Caco-2 (cell line): ENCODE measurements at places on chromosomes 7 and 10. TPM values are rescaled to one million over a fixed set of nuclear protein-coding genes. Genes with fewer than 3 reads are reported as not detected.

The SORCS3 gene
- 0.18 and 0.23 TPM in 2 replicates for total RNA-seq

DNA sequence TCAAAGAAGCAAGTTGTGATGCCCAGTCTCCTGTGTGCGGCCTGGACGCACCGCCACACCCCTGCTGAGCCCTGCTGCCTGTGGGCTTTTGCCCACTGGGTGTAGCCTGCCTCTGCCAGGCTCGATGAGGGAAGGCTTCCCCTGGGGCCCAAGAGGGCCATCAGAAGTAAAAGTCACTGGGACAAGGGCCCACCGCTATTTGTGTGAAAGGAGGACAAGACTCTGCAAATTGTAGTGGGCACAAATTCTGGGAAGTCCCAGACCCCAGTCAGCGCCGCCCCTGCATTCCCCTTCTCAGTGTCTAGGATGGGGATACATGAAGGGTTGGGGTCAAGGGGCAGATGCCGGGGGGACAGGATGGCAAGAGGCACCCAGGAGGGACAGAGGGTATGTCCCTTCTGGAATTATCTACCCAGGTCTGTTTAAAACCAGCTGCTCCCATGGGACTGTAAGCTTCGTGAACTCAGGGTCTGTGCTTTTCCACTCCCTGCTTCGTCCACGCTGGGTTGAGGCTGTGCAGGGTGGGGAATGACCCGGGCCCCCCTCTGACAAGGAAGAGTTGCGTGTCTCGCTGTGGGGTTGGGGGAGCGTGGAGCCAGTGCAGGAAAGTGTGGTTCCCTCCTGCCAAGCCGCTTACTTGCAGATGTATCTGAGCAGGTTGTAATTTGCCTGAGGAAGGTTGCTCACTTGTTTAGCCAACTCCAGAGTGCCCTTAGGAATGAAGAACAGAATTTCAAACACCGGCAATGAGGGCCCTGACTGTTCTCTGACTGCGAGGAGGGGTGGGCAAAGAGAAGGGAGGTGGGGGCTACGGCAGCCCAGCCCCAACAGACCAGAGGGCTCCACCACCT lies 147.2 kb downstream of the MAPK8 start:
- no peaks in the 10 kb centered on the region for H3K27me3 ChIP-seq
- no peak overlapping the region for H3K4me3 ChIP-seq
- H3K36me3 ChIP-seq = no peaks in the 10 kb centered on the region; the same call in 1 of the 2 replicates
- peak overlapping the region; percentile 92 for H3K27ac ChIP-seq
- H3K4me1 ChIP-seq = peaks cover 47% of the 10 kb centered on the region
- no peak for DNase-seq

- peaks cover 26% of the 10 kb centered on the region for H3K4me1 ChIP-seq
- peak; percentile 98 for DNase-seq
- H3K36me3 ChIP-seq = no peaks in the 10 kb centered on the region
- peak overlapping the region; percentile 84 for H3K4me3 ChIP-seq
- H3K27ac ChIP-seq = peak overlapping the region; percentile 93
Observed at GRCh38 chr7:23474094-23474828, 4.0 kb upstream of the IGF2BP3 start.

The UCMA gene
- not detected in 2 replicates for total RNA-seq

DNA sequence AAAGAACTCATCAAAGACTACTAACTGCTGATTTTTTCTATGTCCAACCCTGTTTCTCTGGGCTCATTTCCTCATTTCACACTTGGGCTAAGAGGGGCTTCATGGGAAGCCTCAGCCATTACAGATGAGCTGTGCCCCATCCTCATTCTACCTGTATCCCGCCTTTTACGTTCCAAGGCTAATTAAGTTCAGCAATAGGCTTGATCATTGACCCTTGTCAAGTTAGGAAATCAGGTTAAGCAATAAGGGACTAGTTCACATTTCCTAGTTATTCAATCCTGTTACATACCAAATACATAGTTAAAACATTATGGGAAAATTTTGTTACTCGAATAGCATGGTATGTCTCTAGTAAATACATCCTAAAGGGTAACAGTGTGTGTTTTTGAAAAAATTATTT lies 29.3 kb upstream of the AGBL3 start:
- peaks cover 5% of the 10 kb centered on the region for H3K36me3 ChIP-seq
- H3K27ac ChIP-seq = no peak overlapping the region
- H3K4me3 ChIP-seq = no peak overlapping the region
- no peaks in the 10 kb centered on the region for H3K4me1 ChIP-seq
- DNase-seq = no peak
- no peaks in the 10 kb centered on the region for H3K27me3 ChIP-seq

DNA sequence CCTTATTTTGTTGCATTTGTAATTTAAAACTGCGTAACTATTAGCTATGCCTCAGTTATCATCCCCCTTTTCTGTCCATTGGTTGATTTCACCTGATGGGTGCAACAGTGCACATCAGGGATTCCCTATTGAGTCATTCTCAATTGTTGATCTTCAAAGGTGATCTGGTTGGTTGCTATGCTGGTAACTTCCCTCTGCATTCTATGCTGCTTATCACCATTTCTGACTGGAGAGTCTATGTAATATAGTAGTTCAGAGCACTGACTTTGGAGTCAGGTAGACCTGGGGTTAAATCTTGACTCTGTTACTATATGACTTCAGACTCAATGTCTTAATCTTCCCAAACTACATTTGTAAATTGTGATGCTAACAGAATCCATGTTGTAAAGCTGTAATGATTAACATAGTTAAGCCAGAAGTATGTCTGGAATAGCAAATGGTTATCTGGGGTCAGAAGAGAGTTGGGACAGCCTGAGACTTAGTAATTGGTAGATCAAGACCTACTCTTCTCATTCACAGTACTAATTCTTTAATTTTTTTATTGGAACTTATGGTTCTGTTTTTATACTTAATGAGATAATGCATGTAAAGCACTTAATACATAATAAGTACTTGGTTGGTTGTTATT lies 38.1 kb downstream of the EXOC6 start:
- peak overlapping the region; percentile 58 for H3K27ac ChIP-seq
- no peaks in the 10 kb centered on the region for H3K27me3 ChIP-seq
- peaks cover 46% of the 10 kb centered on the region for H3K4me1 ChIP-seq
- DNase-seq = peak; percentile 53
- no peaks in the 10 kb centered on the region for H3K36me3 ChIP-seq
- no peak overlapping the region for H3K4me3 ChIP-seq

- H3K4me3 ChIP-seq = no peak overlapping the region
- no peaks in the 10 kb centered on the region for H3K27me3 ChIP-seq
- H3K36me3 ChIP-seq = no peaks in the 10 kb centered on the region
Observed at GRCh38 chr7:155984609-155985405, 172.5 kb upstream of the SHH start.

DNA sequence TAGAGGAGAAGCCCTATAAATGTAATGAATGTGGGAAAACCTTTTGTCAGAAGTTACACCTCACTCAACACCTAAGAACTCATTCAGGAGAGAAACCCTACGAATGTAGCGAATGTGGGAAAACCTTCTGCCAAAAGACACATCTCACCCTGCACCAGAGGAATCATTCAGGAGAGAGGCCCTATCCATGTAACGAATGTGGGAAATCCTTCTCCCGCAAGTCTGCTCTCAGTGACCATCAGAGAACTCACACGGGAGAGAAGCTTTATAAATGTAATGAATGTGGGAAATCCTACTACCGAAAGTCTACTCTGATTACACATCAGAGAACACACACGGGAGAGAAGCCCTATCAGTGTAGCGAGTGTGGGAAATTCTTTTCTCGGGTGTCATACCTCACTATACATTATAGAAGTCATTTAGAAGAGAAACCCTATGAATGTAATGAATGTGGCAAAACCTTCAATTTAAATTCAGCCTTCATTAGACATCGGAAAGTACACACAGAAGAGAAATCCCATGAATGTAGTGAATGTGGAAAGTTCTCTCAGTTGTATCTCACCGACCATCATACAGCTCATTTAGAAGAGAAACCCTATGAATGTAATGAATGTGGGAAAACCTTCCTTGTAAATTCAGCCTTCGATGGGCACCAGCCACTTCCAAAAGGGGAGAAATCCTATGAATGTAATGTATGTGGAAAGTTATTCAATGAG lies 18.9 kb downstream of the RBAK start:
- peaks cover 10% of the 10 kb centered on the region for H3K36me3 ChIP-seq
- H3K27ac ChIP-seq = no peak overlapping the region
- no peak overlapping the region for H3K4me3 ChIP-seq
- DNase-seq = no peak

DNA sequence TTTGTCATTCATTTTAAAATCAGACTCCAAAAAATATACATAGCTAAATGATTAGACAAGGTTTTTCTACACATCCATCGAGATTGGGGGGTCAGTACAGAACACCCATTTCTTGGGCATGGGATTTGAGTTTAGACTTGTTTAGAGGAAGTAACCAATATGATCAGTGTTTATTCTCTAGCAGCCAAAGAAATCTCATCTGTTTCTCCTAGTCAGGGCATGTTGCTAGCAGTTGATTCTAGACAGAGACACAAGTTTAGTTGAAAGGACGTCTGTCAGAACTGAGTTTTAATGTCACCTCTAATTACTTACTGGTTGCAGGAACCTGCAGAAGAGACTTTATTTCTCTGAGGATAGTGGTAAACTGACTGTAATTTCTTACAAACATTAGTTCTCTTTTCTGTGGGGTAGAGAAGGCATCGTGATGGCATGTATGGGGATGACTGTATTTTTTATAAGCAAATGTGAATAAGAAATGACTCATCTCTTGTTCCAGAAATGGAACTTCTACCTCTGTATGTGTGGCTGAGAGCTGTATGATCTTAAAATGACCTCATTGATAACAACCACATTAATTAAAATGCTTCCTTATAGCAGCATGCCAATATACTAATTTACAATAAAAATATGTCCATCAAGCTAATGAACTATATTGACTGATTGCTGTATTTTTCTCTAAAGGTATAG lies 30.6 kb upstream of the RHOBTB1 start:
- H3K36me3 ChIP-seq = no peaks in the 10 kb centered on the region
- H3K4me3 ChIP-seq = no peak overlapping the region
- no peak overlapping the region for H3K27ac ChIP-seq
- no peaks in the 10 kb centered on the region for H3K27me3 ChIP-seq
- DNase-seq = no peak

The AKR1D1 gene
- 2.2 and 2.3 TPM in 2 replicates for total RNA-seq

The CCL24 gene
- total RNA-seq = not detected in 2 replicates

DNA sequence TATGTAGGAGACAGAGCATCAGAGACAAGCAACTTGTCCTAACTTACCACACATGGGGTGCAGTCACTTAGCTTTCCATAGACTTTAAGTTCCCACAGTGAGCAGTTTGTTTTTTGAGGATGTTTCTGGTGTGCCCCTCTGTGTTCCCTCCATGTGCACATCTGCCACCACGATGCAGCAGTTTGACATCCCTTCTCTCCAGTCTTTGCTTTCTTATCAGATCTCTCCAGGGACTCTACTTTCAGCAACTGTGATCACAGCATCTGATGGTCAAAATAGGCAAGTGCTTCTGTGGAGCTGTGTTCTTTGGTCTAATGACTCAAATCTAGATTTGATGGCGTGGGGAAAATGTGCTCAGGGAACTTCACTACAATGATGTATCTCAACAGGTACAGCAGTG lies 96.5 kb upstream of the NAMPT start:
- no peak overlapping the region for H3K4me3 ChIP-seq
- H3K4me1 ChIP-seq = peaks cover 13% of the 10 kb centered on the region
- no peaks in the 10 kb centered on the region for H3K27me3 ChIP-seq

- no peak for DNase-seq
- H3K27ac ChIP-seq = no peak overlapping the region
- H3K4me3 ChIP-seq = no peak overlapping the region
- no peaks in the 10 kb centered on the region for H3K4me1 ChIP-seq
- H3K36me3 ChIP-seq = no peaks in the 10 kb centered on the region
Observed at GRCh38 chr10:25966844-25967243, 32.8 kb downstream of the MYO3A start.

- H3K4me1 ChIP-seq = peaks cover 11% of the 10 kb centered on the region
- no peaks in the 10 kb centered on the region; the same call in 1 of the 2 replicates for H3K36me3 ChIP-seq
Observed at GRCh38 chr10:30455816-30456215, 21.8 kb downstream of the MAP3K8 start.

GRCh38 chr10:76736392-76736791 lies 901.2 kb downstream of the KCNMA1 start:
- H3K27ac ChIP-seq = no peak overlapping the region
- H3K27me3 ChIP-seq = no peaks in the 10 kb centered on the region; the same call in 1 of the 2 replicates
- no peaks in the 10 kb centered on the region for H3K36me3 ChIP-seq
- H3K4me1 ChIP-seq = no peaks in the 10 kb centered on the region
- no peak for DNase-seq

The PCLO gene
- 3.8 and 4.1 TPM in 2 replicates for total RNA-seq

The SORBS1 gene
- 39.3 and 44.1 TPM in 2 replicates for total RNA-seq

GRCh38 chr7:93811198-93811597 lies 79.4 kb downstream of the TFPI2 start:
- H3K36me3 ChIP-seq = no peaks in the 10 kb centered on the region
- no peak overlapping the region for H3K4me3 ChIP-seq
- no peak overlapping the region for H3K27ac ChIP-seq
- no peaks in the 10 kb centered on the region for H3K4me1 ChIP-seq

DNA sequence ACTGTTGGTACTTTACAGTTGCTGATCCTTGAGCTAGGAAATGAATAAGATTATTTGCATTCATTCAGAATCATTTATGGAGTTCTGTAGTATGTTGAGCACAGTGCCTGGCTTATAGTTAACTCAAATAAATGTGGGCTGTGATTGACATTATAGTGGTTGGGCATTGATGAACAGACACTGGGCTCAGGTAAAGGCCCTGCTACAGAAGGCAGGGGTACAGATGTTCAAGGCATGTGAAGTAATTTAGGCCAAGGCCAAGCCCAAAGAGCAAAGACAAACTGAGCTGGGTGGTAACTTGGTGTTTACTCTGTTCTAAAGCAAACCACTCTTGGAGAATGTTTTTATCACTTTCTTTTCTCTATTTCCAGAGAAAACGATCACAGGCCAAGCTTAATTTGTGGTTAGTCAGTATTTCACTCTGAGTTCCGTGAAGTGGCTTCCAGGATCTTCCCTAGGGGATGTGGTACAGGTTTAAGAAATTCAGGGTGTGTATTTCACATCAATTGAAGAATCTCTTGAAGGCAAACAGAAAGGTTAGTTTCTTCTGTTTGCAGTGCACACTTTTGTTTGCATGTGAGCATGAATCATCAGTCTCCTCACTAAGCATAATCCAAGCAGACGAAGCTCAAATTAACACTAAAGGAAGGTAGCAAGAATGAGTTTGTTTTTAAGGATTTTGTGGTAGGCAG lies 113.9 kb upstream of the PRR15 start:
- DNase-seq = peak; percentile 54
- peaks cover 28% of the 10 kb centered on the region for H3K4me1 ChIP-seq
- H3K27ac ChIP-seq = peak overlapping the region; percentile 90
- no peak overlapping the region for H3K4me3 ChIP-seq
- no peaks in the 10 kb centered on the region for H3K36me3 ChIP-seq

DNA sequence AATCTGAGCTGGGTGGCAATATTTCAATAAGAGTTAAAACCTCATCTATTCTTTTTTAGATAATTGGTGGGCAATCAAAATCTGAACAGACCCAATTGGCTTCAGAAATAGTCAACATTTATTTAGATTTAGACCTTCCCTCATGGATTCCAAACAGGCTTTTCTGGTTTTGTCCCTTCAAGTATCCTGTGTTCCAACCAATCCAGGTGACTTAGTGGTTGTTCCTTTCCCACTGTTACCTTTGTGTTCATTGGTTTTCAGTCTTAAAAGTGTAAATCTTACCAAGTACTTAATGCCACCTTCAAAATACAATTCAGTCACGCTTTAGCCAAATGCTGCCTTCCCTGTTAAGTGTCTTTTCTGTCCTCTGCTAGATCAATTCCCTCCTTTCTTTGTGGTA lies 85.9 kb downstream of the AHR start:
- H3K27me3 ChIP-seq = no peaks in the 10 kb centered on the region
- no peaks in the 10 kb centered on the region for H3K4me1 ChIP-seq
- H3K4me3 ChIP-seq = no peak overlapping the region

GRCh38 chr10:131737543-131738395 lies 163.0 kb upstream of the PPP2R2D start:
- H3K27ac ChIP-seq = no peak overlapping the region
- H3K4me3 ChIP-seq = no peak overlapping the region
- no peak for DNase-seq
- no peaks in the 10 kb centered on the region for H3K36me3 ChIP-seq

The TMEM176A gene
- total RNA-seq = 38.7 and 49.6 TPM in 2 replicates
